Stimulated activated CD8-positive, alpha-beta memory T cell treated with anti-CD3 and anti-CD28 coated beads, Interleukin-7, amount 100 ng/mL, for 24 hours (primary cell): ENCODE measurements at places on chromosomes 16 and 17.

- no peak for DNase-seq
These were observed 10.0 kb downstream of the SLC46A1 start for GRCh38 chr17:28395968-28396367.

- DNase-seq, result no peak
These were observed 45.8 kb downstream of the WNT3 start for GRCh38 chr17:46772475-46773220.

DNA sequence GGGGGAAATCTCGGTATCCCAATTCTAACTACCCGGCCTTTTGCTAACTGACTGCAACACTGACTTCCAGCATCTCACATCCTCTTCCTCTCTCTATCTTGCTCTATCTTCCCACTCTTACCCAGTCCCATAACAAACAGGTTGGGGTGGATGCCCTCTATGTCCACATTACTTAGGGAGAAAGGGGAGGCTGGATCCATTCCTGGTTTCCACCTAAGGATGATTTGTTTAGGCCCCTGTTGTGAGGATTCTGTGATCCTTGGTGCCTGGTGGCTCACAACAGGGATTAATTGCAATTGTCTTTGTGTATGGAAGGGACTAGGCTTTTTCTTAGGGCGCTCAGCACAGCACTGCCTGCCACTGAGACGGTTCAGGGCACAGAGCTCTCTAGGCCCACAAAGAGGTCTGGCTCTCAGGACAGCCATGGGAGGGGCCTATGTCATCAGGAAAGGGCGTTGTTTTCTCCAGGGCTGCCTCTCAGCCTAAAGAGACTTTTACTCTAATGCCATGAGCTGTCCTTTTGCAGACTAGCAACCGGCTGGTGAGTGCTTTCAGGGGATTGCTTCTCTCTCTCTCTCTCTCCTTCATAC, 612.1 kb upstream of the SALL1 start:
- DNase-seq, result no peak

- no peak for DNase-seq
These were observed 958 bp downstream of the CBX8 start for GRCh38 chr17:79795795-79796443.

GRCh38 chr16:30459456-30459855, 13.1 kb upstream of the ITGAL start:
- no peak for DNase-seq

- peak; percentile 46 for DNase-seq
These were observed 86.4 kb upstream of the LGALS9 start for GRCh38 chr17:27544350-27545131.

GRCh38 chr17:51261024-51261963, 948 bp downstream of the UTP18 start:
- DNase-seq, result no peak

GRCh38 chr16:89721546-89722391, 432 bp downstream of the ZNF276 start:
- no peak for DNase-seq

DNA sequence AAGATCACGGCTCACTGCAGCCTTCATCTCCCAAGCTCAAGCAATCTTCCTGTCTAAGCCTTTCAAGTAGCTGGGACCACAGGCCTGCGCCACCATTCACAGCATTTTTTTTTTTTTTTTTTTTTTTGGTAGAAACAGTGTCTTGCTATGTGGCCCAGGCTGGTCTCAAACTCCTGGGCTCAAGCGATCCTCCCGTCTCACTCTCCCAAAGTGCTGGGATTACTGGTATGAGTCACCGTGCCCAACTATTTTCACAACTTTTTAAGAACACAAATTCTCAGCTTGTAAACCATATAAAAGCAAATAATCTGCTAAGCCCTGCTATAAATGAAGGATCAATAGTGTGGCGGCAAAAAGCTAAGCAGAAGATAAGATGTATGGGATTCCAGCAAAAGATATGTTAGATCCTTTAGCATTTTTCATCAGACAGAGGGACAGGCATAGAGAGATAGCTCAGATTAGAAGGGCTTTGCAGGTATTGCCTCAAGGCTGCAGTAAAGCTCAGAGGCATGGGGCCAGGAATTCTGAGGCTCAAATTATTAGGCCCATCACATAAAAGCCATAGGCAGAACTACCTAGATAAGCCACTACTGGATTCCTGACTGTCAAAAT, 55.1 kb downstream of the EMP2 start:
- no peak for DNase-seq

DNA sequence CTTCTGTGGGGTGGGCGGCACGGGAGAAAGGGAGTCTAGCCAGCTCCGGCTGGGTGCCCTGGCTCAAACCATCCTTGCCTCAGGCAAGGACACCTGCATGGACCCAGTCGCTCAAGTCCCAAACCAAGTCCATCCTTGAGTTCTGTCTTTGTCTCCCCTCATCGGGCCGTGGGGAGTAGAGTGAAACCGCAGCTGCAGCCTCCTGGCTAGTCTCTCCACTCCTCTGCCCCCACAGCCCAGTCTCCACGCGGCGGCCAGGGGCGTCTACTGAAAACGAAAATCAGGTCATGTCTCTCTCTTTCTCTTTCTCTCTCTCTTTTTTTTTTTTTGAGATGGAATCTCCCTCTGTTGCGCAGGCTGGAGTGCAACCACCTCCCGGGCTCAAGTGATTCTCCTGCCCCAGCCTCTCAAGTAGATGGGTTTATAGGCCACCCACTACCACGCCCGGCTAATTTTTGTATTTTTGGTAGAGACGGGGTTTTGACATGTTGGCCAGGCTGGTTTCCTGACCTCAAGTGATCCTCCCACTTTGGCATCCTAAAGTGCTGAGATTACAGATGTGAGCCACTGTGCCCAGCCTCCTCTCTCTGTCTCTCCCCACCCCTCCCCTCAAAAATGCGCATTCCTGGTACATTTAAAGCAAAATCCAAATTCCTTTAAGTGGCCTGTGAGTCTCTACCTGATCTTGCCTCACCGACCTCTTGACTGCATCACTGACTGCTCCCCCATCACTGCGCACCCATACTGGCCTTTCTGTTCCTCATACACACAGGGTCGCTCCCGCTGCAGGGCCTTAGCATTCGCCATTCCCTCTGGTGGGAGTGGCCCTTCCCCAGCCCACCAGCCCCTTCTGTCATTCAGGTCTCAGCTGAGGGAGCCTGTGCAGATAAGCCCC, 17.7 kb upstream of the RMI2 start:
- no peak for DNase-seq

DNA sequence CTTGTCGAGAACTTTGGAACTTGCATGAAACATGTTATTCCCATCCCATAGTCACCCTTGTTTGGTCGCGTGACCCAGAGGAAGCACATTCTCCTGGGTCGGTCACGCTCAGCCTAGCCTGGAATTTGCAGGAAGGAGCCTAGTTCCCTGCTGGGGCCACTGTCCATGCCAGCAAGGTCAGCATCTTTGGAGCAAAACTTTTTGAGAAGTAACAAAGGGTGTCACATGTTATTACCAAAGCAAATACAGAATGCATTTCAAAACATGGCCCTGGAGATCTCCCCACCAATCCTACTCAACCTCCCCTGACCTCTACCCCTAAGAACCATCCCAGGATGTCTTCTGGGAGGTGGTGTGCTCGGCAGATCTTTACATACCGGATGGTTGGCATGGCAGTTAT, 26.2 kb upstream of the IRF8 start:
- no peak for DNase-seq

DNA sequence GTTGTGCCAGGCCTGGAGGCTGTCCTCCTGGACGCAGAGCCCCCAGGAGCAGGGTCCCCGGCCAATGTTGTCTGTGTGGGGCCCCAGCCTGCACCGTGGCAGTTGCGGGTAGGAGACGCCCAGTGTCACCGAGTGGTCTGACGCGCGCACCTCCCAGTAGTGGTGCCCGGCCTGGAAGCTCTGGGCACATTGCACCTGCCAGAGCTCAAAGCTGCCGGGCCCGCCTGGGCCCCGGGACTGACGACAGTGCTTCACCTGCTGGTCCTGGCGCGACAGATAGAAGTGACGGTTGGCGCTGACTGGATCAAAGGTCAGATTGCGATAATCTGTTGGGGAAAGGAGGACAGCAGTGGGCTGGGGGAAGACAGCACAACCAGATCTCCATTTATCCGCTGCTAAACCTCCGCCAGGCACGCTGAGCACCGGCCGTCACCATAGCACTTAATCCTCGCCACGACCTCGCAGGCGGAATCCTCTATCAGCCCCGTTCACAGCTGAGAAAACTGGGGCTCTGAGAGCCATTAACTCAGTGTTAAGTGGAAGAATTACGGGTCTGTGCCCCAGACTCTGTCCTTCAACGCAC, 5.6 kb downstream of the TRIM65 start:
- DNase-seq, result no peak

DNA sequence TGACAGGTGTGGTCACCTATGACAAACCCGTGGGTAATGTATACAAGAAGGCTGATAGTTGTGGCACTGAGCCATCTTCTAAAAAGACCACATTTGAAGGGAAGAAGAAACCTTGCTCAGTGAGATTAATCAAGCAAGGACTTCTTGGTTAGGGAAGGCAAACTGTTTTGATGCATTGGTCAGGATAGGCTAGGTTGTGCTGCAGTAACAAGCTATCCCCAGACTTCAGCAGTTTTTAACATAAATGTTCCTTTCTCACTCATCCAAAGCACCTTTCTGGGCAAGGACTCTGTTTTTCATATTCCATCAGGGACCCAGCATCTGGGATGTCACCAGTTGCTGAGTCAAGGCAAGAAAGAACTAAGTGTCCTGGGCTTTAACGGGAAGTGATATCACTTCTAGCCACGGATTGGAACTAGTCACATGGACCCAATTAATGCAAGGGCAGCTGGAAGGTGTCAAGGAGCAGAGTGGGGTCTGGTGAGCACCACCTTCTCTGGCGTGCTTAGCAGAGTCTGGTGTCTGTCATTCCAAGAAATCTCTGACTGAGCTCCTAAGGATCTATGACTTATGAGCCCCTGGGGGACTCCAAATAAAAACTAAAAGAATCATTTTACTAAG, 52.0 kb upstream of the CCL2 start:
- DNase-seq, result no peak

- DNase-seq, result no peak
These were observed 185.7 kb upstream of the IRX5 start for GRCh38 chr16:54744998-54745397.

DNA sequence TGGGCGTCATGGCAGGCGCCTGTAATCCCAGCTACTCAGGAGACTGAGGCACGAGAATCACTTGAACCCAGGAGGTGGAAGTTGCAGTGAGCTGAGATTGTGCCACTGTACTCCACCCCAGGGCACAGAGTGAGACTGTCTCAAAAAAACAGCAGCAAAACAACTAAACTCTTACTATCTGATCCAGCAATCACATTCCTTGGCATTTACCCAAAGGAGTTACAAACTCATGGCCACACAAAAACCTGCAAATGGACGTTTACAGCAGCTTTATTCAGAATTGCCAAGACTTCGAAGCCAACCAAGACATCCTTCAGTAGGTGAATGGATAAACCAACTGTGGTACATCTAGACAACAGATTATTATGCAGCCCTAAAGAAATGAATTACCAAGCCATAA, 4.0 kb downstream of the SIAH1 start:
- DNase-seq, result no peak
